Amniotic epithelial cell (primary cell): ENCODE measurements at places on chromosomes 16 and 17.

DNA sequence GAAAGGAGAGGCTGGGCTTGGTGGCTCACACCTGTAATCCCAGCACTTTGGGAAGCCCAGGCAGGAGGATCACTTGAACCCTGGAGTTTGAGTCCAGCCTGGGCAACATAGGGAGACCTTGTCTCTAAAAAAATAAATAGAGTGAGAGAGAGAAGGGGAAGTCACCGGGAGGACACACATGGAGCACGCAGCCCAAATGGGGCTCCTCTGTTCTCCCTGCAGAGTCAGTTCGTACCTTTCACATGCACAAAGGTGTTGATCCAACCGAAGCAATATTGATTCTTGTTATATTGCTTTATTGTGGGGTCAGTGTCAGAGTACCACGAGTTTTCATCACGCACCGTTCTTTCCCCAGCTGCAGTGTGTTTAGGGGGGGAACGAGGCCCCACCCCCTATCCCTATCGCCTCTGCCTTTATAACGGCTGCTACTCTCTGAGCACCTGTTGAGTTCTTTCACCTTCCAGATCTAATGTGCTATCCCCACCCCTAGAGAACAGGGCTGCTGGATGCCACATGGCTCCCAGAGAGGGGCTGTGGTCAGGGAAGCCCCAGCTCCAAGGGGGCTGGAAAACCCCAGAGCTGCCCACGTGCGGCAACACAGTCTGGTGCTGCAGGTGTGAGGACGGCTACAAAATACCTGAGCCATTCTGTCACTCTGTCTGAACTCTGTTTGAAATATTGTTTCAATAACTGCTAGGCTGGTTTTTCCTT is 1.0 kb upstream of the TMEM235 start:
- DNase-seq = no peak

GRCh38 chr16:4261557-4262172 is 11.2 kb downstream of the TFAP4 start:
- DNase-seq = peak; percentile 66

DNA sequence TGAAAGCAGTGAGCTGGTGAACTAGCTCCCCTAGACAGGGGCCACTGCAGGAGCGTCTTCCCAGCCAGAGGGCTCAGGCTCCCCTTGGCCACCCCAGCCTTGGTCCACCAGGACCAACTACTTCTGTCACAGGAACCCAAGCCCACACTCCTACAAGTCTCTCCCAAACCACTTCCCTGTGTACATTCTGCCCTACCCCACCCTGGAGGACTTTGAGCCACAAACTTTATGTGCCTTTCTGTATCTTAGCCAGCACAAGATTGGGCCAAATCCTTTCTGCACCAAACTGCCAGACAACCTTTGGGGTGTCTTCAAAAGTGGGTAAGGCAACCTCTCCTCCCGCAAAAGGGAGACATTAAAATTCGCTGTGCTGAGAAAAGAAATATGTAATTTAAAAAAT is 31.6 kb downstream of the EFCAB5 start:
- no peak for DNase-seq

GRCh38 chr17:8957721-8958120 is 7.8 kb downstream of the PIK3R5 start:
- DNase-seq = no peak

DNA sequence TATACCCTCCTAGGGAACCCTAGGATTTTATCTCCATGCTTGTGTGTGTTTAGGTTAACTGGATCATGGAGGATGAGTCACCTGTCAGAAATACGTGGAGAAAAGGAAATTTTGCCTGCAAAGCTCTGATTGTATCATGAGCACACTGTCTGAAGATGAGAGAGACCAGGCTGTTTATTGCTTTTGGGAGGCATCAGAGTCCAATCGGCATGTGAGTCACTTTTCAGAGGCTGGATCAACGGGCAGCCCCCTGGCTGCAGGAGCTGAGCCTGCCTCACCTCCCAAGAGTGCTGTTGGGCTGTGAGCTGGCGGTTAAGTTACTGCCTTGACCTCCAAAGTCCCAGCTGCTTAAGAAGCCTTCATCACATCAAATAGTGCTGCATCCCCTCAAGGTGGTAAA is 41.5 kb upstream of the MED9 start:
- DNase-seq = peak; percentile 95

GRCh38 chr16:56423584-56424403 is 1.6 kb downstream of the AMFR start:
- DNase-seq = no peak

- DNase-seq = no peak
Observed at GRCh38 chr16:76441876-76442275, 164.7 kb downstream of the CNTNAP4 start.

GRCh38 chr17:32481193-32481592 is 5.6 kb upstream of the CDK5R1 start:
- no peak for DNase-seq

GRCh38 chr17:9537177-9537776 is 38.3 kb downstream of the STX8 start:
- no peak for DNase-seq

GRCh38 chr16:87956365-87957231 is 5.4 kb downstream of the BANP start:
- DNase-seq = peak; percentile 85

DNA sequence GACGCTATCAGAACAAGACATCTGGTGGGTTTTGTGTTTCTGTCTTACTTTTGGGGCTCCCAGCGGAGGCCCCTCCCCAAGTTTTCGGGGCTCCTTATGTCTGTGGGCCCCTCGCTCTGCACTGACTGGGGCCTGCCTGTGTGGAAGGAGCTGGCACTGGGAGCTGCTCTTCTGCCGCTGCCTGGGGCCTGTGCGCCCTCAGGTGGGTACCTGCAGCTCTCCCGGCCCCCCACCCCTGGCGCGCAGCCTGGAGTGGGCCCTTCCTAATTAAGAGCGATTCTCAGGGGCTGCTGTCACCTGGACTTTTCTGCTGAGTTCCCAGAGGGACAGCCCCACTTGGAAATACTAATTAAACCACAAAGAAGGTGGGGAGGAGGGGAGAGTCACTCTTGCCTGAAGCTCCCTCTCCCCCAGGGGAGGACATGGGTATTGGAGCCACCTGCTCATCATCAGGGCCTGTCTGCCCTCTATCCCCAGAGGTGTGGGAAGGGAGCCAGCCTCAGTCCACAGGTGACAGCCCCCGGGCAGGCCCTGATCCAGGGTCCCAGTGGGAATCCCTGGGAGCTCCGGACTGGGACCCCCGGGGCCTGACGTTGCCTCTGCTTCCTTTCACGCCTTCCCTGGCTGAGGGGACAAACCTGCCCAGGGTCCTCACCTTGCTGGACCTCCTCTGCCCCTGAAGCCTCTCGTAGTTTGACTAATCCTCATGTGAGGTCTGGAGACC is 36.5 kb downstream of the GSE1 start:
- no peak for DNase-seq
